Stimulated activated naive CD4-positive, alpha-beta T cell treated with Interleukin-2 at 50 U/mL for 16 hours (primary cell): ENCODE measurements at places on chromosomes 3 and 15.
A peak's percentile ranks its signal among the peaks of the same experiment; 100 is the strongest.

GRCh38 chr3:37098884-37099283 lies 75.5 kb downstream of the LRRFIP2 start:
- no peak for DNase-seq

GRCh38 chr3:15271785-15272381 lies 60.5 kb downstream of the SH3BP5 start:
- DNase-seq, result peak; percentile 81

DNA sequence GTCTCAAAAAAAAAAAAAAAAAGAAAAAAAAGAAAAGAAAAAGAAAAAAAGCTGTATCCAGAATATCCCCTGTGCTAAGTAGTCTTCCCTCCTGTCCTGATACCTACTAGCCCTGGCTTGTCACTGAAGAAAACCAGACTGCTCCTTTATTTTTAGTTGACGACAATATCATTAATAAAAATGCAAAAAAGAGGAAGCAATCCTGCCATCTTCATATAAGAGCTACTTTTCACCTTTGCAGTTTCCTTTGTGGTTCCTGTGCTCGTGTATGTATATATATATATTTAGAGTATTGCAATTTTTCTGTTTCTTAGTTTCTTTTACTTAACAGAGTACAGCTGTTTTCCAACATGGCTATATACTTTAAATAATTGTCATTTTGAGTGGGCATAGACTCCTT lies 13.6 kb downstream of the C3orf20 start:
- DNase-seq, result no peak

DNA sequence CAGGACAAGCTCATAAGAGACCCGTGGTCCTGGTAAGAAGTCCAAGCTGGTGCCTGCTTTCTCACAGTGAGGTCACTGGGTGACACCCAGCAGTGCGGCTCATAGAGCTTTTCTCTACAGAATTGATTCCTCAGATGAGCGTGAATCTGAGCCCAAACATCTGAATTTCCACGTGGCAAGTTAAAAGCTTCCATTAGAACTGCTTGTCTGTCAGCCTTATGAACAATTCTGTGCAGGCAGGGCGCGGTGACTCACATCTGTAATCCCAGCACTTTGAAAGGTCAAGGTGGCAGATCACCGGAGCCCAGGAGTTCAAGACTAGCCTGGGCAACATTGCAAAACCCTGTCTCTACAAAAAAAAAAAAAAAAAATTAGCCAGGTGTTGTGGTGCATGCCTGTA lies 113.1 kb upstream of the ABHD17C start:
- DNase-seq, result no peak

- DNase-seq, result peak; percentile 66
Measured at GRCh38 chr3:52240059-52240885, 1.3 kb upstream of the TWF2 start.

- no peak for DNase-seq
Measured at GRCh38 chr3:14889205-14889604, 58.2 kb upstream of the NR2C2 start.

- DNase-seq, result no peak
Measured at GRCh38 chr15:39131609-39132008, 449.3 kb upstream of the THBS1 start.

DNA sequence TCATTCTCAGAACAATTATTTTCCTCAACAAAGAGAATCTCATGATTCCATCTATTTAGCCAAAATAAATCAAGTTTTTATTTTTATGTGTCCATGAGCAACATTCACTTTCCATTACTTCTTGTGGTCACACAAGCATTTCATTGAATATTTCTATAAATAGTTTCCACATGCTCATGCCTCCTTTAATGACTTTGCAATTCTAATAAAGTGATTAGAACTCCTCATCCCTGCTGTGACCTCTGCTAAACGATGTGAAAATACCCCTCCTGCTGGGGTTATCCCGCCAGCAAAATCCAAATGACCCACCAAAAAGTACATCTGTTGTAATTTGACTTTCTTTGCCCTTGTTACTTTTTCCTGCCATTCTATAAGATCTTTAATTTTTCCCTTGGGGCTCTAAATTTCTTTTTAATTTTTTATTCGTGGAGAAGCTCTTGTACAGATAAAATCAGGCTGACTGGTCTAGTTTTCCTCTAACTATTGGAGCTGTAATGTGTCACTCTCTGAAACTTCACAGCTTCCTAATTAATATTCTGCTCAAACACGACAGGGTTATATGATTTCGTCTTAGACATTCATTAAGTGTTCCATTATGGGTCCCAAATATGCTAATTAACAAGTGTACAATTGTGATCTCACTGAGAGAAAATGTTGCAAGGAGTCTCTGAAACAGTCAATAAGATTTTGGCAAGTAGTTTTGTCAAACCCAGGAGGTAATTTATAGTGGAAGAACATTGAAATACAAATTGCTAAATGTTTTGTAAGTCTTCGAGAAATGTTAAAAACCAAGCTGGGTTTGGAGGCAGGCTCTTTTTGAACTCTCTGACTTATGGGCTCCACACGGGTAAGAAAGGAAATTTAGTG lies 533.1 kb upstream of the NAALADL2 start:
- DNase-seq, result no peak

GRCh38 chr15:42483677-42484076 lies 7.3 kb downstream of the ZNF106 start:
- DNase-seq, result no peak

GRCh38 chr3:193446965-193447602 lies 68.5 kb upstream of the ATP13A5 start:
- DNase-seq, result no peak

GRCh38 chr15:66144978-66145725 lies 108.4 kb downstream of the MEGF11 start:
- DNase-seq, result no peak

- DNase-seq, result no peak
Measured at GRCh38 chr3:30774062-30774461, 120.4 kb downstream of the GADL1 start.

DNA sequence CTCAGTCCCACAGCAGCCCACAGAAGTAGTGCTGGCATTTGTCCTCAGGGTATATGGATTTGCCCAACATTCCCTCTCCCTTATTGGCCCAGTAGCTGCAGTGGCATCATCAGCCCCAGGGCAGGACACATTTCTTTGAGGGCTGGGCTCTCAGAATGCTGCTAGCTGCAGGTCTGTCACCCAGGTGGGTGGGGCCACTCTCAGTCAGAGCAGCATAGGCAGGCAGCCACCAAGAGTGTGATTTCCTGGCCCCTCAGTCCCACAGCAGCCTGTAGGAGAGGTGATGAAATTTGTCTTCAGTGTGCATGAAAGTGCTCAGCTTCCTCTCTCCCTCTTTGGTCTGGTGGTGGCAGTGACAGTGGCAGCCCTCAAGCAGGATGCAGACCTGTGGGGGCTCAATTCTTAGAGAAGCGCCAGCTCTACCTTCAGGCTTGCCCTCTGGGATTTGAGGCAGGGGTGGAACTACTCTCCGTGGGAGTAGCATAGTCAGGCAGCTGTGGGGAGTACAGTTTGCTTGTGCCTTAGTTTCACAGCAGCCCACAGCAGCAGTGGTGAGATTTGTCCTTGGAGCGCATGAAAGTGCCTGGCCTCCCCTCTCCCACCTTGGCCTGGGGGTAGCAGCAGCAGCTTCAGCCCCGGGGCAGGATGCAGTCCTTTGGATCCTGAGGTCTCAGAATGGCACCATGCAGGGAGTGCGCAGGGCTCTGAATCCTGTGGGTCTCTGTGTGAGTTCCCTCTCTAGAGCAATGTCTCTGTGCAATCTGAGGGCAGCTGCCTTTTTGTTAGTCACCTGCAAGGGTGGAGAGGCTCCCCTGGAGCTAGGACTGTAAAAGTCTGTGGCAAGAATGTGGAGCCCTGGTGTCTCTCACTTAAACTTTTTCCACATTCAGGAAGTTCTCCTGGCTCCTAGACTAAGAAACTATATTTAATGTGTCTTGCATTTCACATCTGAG lies 1229.1 kb downstream of the ROBO2 start:
- no peak for DNase-seq

- DNase-seq, result no peak
Measured at GRCh38 chr15:62491642-62492041, 326.6 kb upstream of the C2CD4B start.

GRCh38 chr15:91922646-91923547 lies 69.4 kb downstream of the SLCO3A1 start:
- DNase-seq, result no peak

- no peak for DNase-seq
Measured at GRCh38 chr3:196315821-196316220, 2.2 kb downstream of the DYNLT2B start.

- DNase-seq, result no peak
Measured at GRCh38 chr3:42750834-42751233, 22.2 kb downstream of the CCDC13 start.

GRCh38 chr3:33041909-33042308 lies 55.0 kb downstream of the GLB1 start:
- DNase-seq, result no peak

DNA sequence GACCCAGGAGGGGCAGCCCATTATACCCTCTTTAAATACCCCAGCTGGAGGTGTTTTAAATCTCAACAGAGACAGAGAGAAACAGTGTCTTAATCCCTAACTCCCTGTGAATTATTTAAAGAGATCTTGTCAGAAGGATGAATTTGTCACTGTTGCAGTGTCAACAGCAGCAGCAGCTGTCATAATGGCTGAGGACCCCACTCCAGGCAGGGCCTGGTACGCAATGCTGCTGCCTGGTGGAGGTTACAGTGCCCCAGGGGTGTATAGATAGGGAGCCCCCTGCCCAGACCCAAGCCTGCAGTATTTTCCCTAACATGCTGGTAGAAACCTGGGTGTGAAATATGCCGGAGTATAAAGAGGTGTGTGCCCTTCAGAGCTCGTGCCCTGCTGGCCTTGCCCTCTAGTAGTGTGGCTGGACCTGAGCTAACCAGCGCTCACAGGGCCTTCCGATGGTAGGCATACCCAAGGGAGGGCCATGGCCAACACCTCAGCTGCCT lies 143.0 kb downstream of the EPHB1 start:
- no peak for DNase-seq

- no peak for DNase-seq
Measured at GRCh38 chr3:193396451-193397244, 18.1 kb upstream of the ATP13A5 start.

DNA sequence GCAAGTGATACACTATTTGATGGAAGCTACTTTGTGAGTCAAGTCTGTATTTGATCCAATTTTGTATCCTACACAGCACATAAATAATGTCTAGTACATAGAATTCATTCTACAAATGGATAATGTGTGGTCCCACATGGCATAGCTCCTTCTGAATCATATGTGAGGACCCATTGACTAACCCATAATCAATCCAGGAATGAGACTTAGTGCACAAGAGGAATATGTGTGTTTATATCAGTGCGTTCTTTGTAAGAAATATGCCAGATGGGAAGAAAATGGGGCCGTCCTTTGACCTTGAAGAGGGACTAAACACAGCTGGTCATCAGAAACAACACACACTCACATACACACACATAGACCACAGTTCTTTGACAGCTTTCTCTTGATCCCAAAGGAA lies 282.7 kb upstream of the SEMA6D start:
- no peak for DNase-seq

GRCh38 chr3:2352134-2352762 lies 253.6 kb downstream of the CNTN4 start:
- no peak for DNase-seq

GRCh38 chr15:64010719-64011118 lies 35.6 kb downstream of the DAPK2 start:
- peak; percentile 88 for DNase-seq

- DNase-seq, result no peak
Measured at GRCh38 chr3:45135959-45136358, 10.2 kb downstream of the CDCP1 start.

DNA sequence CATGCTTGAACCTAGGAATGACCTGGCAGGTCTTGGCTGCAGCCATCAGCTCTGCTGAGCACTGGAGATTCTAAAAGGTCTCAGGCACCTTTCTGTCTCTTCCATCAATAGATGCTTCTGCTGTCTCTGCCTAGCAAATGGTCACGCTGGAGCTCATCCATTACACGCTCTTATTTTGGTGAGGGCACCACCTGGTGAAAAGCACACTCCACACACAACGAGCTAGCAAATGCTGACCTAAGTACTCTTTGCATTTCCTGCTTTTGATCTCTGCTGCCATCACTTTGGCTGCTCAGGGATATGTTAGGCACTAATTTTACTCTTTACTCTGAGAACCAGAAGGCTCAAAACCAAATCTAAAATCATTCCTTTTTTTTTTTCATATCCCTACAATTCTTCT lies 91.3 kb downstream of the RAB11A start:
- DNase-seq, result no peak

DNA sequence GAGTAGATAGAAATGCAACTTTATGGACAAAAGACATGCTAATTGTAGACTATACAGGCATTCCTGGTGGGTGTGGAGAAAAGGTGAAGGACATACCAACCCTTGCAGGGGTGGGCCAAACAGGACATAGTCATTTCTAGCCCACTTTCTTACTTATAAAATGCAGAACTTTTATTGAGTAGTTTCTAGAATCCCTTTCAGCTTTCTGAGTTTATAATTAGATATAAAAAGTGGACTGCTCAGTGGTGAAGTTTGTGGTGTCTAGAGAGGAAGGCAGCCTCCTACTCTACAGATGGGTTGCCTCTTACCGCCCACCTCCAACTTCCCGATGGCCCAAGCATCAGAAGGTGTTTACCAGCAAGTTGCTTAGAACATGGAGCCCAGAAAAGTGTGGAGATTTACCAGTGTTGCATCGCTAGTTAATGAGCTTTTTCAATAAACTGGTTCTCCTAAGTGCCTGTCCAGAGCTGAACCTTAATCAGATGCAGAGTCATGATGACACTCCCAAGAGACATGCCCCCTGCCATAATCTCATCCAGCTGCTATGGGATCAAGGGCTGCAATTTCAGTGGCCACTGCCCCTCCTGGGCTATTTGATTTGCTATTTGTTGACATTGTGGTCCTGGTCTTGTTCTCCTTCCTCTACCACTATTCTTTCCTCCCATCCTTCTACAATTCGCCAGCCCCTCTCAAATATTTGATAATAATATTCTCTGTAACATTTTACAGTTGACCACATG lies 77.5 kb upstream of the STRIT1 start:
- no peak for DNase-seq

DNA sequence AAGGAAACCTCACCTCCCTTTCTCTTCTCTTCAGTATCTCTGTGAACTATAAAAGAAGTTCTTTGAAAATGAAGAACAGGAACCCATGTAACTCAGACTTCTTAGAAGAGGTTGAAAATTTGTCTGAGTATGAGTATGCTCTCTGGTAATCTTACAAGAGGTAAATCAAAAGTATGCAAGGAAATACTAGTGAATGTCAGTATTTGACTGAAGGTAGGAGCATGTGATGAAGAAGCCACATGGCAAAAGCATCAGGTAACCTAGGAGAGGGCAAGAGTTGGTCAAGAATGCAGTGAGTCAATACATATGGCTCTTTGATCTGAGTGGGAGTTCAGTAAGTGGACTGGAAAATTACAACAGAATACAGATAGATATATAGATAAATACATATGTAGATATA lies 133.0 kb upstream of the NECTIN3 start:
- no peak for DNase-seq
